ENCODE measurements at places on chromosomes 11 and 22.

GRCh38 chr11:86517557-86517956 is 142.9 kb downstream of the CCDC81 start:
- DNase-seq, result no peak

GRCh38 chr11:92969293-92969633 is 188 bp upstream of the MTNR1B start:
- no peak for DNase-seq

GRCh38 chr11:4527926-4528325 is 17.1 kb upstream of the OR52M1 start:
- DNase-seq, result no peak

DNA sequence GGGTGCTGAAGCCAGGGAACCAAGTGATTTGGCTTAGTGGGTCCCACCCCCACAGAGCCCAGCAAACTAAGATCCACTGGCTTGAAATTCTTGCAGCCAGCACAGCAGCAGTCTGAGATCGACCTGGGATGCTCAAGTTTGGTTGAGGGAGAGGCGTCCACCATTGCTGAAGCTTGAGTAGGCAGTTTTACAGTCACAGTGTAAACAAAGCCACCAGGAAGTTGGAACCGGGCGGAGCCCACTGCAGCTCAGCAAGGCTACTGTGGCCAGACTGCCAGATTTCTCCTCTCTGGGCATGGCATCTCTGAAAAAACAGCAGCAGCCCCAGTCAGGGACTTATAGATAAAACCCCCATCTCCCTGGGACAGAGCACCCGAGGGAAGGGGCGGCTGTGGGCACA is 424.1 kb upstream of the TENM4 start:
- no peak for DNase-seq

DNA sequence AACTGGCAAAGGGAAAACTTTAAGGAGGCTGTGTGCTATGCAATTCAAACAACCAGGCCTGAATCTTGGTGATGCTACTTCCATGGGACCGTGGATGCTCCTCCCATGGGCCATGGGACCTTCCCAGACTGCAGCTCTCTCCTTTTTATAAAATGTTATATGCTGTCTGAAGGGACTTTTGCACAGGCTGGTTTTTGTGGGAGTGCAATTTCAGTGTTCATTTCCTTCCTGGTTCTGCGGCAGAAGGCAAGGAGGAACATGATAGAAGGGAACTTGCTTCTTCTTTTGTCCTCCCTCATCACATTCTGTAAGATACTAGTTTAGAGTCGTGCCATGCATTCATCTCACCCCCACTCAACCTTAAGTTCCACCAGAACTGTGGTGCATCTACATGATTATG is 68.9 kb downstream of the C11orf58 start:
- no peak for DNase-seq

DNA sequence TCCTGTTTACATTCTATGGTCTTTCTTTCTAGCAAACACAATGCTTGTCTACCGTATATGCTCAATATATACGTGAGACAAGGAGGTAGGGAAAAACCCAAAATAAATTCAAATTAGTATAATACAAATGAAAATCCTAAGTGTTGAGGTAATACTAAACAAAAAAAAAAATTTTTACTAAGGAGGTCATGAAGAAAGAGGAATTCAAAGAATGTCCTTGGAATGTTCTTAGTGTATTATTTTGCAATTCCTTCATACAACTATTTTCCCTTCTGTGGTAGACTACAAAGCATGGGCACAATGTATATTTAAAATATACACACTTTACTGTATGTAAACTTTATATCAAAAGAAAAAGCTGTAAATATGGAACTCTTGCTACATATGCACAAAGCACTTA is 36.4 kb downstream of the PIK3C2A start:
- DNase-seq, result no peak

- no peak for DNase-seq
Observed at GRCh38 chr11:69821511-69822040, 2.4 kb upstream of the FGF3 start.

GRCh38 chr11:109604481-109605400 is 182.8 kb downstream of the C11orf87 start:
- no peak for DNase-seq

DNA sequence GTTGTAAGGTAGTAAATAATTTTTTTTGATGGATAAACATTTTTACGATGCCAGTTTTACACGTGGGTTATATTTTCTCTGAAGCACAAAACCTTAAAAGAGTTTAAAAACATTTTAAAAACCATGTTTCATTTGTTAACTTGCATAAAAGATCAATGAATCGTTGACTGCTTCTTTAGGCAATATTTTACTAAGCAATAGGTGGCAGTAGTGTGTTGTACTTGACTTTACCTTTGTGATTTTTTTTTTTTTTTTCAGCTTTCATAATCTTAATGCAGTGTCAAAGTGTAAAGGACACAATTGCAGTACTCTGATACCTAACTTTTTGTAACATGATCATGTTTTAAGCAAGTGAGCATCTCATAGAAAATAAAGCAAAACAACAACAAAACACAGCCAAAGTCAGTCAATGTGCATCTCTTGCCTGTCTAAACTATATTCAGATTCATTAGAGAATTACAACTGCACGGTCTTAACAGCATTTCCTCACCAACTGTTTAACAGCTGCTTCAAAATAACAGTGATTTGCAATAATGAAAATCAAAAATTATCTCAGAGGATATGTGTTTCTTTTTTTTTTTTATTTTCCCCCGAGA is 27.7 kb downstream of the DNAJC24 start:
- DNase-seq, result no peak

- DNase-seq, result no peak
Observed at GRCh38 chr11:1870721-1871466, 18.0 kb downstream of the LSP1 start.

DNA sequence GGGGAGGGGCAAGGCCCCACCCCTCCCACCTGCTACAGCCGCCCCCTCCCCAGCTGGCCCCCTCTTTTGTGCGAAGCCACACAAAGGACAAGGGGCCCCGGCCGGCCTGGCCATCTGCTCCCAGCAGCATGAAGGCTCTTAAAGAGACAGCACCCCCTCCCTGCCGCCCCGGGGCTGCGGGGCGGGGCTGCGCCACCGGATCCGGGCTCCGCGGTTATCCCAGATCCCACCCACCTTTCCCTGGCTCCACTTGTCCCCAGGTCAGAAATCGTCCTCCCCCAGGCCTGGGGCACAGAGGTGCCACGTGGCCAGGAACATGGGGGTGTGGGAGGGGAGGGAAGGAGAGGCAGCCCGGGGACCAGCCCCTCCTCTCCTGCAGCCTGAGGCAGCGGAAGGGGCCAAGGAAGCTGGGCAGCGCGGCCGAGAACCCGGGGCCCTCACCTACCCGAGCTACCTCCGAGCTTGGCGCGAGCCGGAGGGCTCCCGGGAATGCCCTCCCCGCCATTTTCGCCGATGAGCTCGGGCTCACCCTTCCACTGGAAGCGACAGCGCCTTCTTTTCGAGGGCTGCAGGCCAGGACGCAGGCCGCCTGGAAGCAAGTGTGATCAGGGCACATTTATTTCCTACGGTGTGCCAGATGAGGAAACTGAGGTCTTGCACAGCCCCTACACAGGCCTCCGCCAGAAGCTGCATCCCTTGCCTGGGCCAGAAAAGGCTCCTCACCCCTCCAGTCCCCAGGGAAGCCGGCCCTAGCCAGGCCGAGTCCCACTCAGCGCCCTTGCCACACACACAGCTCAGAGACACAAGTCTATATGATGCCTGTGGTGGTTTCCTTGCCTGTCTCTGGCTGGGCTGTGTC is 2.5 kb upstream of the RCOR2 start:
- DNase-seq, result no peak

GRCh38 chr22:44331881-44332714 is 19.3 kb upstream of the SHISAL1 start:
- no peak for DNase-seq

DNA sequence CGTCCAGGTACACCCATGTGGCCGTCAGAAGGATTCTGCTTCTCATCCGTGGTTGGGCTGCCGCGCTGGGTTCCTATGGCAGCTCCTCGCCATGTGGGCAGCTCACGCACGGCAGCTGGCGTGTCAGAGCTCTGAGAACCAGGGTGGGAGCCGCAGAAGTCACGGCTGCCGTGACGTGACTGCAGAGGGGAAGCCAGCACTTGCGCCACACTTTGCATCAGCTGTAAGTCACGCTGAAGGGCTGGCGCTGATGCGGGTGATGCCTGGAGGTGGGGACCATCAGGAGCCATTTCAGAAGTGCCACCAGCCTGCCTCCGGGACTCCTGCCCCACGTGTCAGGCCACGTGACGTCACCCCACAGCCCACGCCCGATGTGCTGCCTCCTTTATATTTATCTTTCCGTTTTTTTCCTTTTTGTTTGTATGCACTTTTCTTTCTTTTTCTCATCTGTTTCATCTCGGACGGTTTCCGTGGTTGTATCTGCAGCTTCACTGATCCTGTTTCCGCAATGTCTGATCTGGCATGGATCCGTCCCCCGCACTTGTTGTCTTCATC is 133.2 kb downstream of the IGLL1 start:
- DNase-seq, result no peak

DNA sequence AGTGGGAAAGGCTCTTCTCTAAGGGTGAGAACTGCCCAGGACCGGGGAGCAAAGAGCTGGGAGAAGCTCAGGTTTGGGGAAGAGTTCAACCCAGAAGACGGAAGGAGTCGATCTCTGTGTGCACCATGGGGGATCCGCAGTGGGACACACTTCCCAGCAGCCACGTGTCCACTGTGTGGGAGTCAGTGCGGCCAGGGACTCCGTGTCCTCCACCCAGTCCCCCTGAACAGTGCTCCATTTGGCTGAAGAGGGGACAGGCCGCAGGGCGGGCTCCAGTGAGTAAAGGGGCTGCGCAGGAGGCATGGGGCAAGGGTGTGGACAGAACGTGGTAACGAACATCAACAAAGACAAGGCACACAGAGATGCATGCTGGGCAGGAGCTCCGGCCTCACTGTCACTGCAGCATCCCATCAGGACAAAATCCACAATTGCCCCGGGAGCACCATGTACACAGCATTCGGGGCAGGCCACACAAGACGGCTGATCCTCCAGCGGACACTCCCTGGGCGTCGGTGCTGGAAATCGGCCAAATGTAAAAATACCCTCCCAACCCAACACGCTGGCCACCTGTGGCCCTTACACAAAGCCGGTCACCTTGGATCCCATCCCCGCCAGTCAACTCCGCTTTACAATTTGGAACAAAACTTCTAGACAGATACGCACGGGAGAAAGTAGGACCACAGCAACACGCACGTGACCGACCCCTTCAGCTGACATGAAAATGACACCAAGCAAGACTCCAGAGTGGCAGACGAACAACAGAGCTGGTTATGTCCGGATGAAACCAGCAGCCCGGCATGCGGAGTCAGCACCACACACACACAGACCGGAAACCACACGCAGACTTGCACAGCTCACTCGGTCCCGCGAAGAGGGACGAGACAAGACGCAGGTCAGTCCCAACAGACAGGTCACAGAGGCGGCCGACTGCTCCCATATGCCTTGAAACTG is 366.8 kb downstream of the SHANK2 start:
- no peak for DNase-seq

DNA sequence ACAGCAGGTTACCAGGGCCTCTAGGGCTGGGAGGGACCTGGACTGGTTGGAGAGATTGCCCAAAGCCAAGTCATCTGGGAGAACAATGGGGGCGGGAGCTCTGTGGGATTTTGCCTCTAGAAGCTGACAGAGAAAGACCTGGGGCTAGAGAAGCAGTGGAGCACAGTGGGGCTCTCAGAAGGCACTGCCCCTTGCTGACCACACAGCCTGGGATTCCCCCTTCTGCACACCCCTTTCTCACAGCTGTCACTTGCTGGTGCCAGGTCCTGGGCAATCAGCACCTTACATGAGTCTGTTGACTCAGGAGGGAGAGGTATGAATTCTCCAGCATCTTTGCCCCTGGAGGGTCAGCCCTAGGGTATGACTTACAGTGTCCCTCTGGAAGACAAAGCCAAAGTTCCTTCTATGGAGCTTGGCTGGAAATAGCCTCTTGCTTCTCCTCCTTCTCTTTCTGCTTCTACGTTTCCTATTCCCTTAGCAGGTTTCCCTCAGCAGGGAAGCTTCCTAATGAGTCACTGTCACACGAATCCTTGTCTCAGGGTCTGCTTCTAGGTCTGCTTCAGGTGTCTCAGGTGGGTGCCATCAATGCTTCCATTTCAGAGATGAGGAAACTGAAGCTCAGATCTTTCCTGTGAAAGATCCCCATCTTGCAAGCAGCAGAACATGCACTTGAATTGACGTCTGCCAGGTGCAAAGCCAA is 27.0 kb downstream of the GDPD5 start:
- DNase-seq, result no peak

DNA sequence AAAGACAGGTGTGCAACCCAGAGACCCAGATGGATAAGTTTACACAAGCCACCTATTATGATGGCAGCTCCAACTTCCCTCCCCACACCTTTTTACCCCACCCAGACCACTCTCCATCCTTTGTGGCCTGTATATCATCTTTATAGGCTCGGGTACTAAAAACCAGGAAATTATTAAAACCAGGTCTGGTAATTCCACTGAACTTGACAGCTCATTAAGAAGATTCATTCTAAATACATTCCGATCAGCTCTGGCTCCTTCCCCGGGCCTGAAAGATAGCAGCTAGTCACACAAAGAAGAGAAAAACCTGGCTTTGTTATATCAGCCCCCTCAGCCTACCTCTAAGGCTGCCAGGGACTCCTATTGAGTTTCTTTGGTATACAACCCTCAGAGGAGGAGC is 67.9 kb upstream of the API5 start:
- DNase-seq, result no peak

DNA sequence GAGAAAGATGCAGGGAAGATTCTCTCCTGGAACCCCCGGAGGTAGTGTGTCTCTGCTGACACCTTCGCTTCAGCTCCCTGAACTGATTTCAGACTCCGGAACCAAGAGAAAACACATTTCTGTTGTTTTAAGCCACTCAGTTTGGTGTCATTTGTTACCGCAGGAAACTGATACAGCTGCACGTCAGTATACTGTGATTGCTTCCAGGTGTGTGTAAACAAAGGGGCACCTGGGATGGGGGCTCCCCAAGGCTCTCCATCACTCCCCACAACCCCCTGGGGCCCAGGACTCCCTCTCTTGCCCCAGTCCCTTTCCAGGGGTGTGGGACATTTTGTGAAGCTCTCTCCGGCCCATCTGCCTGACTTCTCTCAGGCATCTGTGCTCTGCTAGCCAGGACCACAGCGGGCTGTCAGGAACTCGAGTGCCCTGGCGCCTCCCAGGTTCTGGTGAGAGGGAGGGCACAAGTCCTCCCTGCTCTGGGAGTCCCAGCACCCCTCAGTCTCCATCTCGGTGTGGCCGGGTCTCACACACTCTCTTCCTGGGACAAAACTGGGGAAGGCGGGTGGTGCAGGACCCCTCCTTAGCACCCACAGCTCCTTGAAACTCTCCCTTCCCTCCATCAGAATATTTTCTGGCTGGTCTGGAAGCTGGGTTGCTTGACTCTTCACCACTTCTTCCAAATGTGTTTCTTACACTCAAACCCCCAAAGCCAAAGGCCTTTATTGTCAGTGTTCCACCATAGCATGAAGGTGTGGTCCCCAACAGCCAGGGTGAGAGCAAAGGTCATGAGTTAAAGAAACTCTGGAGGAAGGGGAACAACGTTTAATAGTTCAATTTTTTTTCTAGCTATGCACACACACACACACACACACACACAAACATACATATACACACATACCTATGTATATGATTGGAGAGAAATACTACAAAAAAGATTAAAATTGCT is 35.0 kb upstream of the TSKU start:
- DNase-seq, result no peak

- no peak for DNase-seq
Observed at GRCh38 chr11:69220561-69221051, 64.9 kb downstream of the SMIM38 start.

GRCh38 chr11:111001986-111002611 is 243.4 kb upstream of the POU2AF2 start:
- peak; percentile 71 for DNase-seq

GRCh38 chr11:35553021-35553420 is 27.6 kb upstream of the PAMR1 start:
- no peak for DNase-seq

- DNase-seq, result no peak
Observed at GRCh38 chr11:76975513-76975912, 58.7 kb upstream of the B3GNT6 start.

All from AG09319 (cell line).